ENCODE measurements at places on chromosomes 11 and 22.

GRCh38 chr11:69371731-69372588 lies 78.0 kb downstream of the MYEOV start:
- DNase-seq, result peak; percentile 1

DNA sequence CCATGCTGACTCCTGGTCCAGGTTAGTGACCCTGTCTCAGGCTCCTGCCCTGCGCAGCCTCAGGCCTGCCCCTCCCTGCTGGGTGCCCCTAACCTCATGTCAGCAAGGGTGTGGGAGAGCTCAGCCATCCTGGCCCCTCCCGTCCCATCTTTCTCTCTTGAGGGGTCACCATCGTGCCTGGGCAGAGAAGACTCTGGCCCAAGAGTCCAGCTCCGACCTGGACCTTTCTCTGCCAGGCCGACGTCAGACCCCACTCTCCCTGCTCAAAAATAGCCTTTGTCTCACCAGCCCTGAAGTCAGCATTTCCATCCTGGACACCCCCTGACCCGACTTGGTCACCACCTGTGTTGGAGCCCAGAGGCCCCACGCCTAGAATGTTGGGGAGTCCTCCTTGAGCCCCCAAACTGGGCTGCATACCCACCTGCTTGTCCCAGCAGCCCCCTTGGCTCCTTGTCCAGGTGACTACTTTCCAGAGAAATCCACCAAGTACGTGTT lies 4.9 kb downstream of the SCGB1C1 start:
- no peak for DNase-seq

GRCh38 chr22:27499121-27499520 lies 302.4 kb downstream of the MN1 start:
- no peak for DNase-seq

GRCh38 chr11:65528819-65529350 lies 4.0 kb downstream of the SCYL1 start:
- no peak for DNase-seq

- DNase-seq, result no peak
Observed at GRCh38 chr11:110989428-110990133, 255.9 kb upstream of the POU2AF2 start.

DNA sequence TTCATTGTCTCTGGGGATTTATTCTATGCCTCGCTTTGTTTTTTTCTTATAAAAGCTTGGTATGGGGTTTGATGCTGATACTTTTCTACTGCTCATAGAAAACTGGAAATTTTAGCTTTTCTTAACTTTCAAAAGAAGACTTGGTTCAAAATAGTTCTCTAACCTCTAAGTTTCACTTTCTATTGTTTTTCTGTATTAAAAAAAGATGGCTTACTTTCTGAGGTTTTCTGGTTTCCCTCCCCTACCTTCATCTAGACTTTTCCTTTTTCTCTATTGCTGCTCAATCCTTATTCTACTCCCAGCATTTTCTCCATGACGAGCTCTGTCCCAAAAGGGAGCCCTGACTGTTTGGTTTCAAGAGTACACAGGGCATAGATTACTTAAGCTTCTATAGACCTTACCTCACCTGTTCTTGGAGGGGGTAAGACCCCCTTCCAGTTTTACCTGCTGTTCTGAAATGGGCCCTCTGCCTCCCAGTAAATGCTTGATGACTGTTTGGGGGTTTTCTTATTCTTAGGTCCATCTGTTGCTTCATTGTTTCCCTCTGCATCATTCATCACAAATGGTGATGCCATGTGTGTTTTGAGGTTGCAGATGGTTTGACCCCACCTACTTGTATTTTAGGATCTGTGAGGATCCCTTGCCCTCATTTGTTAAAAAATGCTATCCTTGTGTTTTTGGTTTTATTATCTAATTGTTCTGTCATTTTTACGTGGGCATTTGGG lies 29.5 kb downstream of the DNHD1 start:
- no peak for DNase-seq

GRCh38 chr22:33110562-33111163 lies 52.5 kb upstream of the SYN3 start:
- DNase-seq, result no peak

DNA sequence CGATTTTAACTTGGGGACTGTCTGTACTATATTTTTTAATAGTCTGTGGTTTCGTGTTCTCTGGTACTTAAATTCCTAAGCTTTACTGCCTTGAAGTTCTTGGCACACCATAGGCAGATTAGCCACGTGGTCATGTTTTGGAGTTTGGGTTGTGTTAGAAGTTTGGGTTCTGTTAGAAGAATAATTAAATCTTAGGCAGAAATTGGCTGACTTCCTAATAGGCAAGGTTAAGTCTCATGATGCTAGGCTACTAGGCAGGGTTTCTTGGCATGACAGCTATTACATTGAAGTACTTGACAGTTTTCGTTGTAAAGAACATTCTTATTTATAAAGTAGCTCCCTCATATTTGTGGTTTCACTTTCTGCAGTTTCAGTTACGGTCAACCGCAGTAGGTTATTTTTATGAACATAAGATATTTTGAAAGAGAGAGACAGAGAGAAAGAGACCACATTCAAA lies 30.0 kb upstream of the MMP7 start:
- no peak for DNase-seq

DNA sequence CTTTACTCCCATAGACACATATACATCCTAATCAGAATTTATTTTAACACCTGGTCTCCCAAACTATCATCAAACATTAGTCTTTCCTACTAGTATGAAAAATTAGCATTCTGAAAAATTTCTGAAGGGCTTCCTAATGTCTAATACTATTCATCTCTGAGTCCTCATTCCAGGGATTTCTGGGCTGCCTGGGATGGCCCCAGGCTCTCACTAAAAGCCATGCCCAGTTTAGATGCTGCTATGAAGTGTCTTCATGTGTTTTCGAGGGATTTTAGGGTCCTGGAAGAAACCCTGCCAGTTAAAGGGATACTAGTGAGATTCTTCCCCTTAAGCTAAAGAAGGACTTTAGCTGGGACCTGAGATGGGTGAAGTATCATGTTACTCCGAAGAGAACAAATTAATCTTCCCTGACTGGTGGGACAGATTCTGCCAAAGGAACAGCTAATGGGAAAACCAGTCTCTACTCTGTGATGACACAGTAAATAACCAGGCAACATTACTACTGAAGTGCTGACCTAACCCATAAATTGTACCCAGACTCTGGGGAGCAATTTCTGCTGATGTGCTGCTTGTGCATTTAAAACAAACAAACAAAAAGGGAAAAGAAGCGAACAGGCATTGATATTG lies 342.6 kb downstream of the SOX6 start:
- no peak for DNase-seq

DNA sequence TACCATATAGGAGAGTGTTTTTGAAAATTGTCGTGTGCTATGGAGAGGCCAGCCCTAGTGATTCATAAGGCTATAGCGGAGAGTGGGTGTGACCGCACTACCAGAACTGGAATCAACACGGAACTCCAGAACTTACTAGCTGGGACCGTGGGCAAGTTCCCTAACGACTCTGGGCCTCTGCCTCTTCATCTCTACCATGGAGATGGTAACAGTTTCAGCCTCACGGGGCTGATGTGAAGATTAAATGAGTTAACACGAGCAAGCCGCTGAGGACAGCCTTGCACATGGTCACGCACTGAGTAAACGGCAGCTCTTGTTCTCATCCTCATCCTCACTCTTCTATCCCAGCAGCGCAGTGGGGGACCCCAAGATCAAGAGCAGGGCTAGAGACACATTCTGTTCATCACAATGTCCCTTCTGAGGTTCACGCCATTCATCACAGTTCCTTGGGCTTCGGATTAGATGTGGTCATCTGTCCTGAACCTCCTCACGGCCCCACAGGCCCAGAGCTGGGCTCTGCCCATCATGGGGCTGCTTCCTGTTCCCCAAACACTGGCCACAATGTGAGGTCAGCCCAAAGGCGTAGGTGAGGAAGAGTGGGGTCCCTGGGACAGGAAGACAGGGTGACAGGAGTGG lies 47.2 kb upstream of the CD5 start:
- DNase-seq, result peak; percentile 88

GRCh38 chr22:46678003-46678657 lies 57.9 kb downstream of the GRAMD4 start:
- DNase-seq, result no peak

DNA sequence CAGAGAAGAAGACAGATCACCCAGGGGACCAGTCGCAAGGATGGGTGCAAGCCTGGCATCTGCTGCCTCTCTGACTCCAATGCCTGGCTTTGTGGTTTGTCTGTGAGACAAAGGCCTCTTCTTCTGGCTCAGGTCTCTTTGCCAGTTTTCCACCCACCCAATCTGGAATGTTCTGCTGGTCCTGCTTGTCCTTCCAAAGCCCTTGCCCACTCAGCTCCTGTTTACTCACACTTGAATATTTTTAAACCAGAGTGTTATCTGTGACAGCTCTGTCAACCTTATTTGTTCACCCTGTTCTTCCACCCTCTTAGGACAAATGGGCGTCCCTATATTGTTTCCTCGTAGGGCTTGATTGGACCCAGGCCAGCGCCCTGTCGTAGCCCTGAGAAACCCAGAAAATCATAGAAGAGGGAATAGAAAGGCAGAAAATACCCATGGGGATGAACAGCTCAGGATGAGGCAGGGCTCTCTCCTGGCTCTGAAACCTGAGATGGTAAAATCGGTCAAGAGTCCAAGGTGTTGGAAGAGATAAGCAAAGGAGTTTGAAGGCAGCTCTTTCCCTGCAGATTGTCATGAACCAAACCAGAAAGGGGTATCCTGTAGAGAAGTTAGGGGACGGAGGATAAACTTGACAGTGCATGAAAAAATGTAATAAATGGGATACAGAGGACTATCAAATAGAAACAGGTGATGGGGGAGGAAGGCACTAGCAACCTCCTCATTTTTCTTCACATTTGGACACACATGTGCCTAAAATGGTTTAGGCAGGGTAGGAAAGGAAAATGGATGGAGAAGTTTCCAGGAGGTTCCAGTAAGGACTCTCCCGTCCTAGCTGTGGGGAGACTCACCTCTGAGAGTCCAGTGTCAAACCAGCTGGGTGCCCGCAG lies 651 bp downstream of the CRYAB start:
- no peak for DNase-seq

GRCh38 chr11:101807531-101807930 lies 107.3 kb upstream of the CEP126 start:
- no peak for DNase-seq

GRCh38 chr22:46797355-46797754 lies 34.9 kb downstream of the TBC1D22A start:
- no peak for DNase-seq

- no peak for DNase-seq
Observed at GRCh38 chr22:19741053-19741452, 17.7 kb downstream of the GP1BB start.

GRCh38 chr11:33674035-33674814 lies 26.4 kb downstream of the C11orf91 start:
- DNase-seq, result no peak

GRCh38 chr22:36221799-36222751 lies 17.3 kb downstream of the APOL2 start:
- DNase-seq, result peak; percentile 61

DNA sequence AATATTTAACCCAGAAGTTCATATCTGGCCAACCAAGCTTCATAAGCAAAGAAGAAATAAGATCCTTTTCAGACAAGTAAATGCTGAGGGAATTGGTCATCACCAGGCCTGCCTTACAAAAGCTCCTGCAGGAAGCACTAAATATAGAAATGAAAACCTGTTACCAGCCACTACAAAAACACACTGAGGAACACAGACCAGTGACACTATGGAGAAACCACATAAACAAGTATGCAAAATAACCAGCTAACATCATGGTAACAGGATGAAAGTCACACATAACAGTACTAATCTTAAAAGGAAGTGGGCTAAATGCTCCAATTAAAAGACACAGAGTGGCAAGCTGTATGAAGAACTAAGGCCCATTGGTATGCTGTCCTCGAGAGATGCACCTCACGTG lies 311.4 kb downstream of the DYNC2H1 start:
- DNase-seq, result no peak

DNA sequence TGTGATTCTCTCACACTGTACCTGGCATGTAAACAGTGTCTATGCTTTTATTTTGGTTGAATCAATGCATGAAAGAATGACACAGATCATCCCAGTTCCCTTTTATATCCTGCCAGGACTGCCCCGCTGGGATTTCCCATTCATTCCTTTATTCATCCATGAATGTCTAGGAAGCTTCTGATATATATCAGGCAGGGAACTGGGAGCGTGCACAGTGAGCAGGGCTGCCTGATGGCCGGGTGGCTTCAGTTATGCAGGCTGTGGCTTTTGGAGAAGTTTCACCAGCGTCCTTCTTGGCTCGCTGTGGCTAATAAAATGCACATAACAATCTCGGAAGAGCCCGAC lies 789.0 kb downstream of the TBC1D22A start:
- no peak for DNase-seq

DNA sequence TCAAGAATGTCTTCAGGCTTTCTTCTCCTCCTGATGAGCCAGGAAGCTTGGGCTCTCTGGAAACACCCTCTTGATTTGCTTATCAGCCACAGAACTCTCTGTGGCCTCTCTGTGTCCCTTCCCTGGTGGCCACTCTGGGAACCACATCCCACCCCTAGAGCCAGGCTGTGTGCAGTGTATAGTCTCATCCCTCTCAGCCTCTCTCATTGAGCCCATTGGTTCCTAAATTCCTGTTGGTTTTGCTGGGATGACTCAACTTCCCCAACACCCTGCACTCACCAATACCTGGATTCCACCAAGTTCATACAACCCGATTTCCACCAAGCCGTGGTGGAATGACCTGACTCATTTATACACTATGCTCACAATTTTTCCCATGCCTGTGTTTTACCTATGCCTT lies 5.2 kb downstream of the IRAG1 start:
- DNase-seq, result no peak

GRCh38 chr11:125675196-125675595 lies 5.5 kb downstream of the ACRV1 start:
- DNase-seq, result no peak

GRCh38 chr11:102428696-102429095 lies 23.9 kb downstream of the TMEM123 start:
- no peak for DNase-seq

DNA sequence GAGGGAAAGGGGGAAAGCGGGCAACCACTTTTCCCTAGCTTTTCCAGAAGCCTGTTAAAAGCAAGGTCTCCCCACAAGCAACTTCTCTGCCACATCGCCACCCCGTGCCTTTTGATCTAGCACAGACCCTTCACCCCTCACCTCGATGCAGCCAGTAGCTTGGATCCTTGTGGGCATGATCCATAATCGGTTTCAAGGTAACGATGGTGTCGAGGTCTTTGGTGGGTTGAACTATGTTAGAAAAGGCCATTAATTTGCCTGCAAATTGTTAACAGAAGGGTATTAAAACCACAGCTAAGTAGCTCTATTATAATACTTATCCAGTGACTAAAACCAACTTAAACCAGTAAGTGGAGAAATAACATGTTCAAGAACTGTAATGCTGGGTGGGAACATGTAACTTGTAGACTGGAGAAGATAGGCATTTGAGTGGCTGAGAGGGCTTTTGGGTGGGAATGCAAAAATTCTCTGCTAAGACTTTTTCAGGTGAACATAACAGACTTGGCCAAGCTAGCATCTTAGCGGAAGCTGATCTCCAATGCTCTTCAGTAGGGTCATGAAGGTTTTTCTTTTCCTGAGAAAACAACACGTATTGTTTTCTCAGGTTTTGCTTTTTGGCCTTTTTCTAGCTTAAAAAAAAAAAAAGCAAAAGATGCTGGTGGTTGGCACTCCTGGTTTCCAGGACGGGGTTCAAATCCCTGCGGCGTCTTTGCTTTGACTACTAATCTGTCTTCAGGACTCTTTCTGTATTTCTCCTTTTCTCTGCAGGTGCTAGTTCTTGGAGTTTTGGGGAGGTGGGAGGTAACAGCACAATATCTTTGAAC lies 6.8 kb downstream of the MALAT1 start:
- no peak for DNase-seq

Measured in activated CD4-positive, alpha-beta memory T cell treated with anti-CD3 and anti-CD28 coated beads for 36 hours (primary cell).